ENCODE measurements at places on chromosomes 2 and 18.

DNA sequence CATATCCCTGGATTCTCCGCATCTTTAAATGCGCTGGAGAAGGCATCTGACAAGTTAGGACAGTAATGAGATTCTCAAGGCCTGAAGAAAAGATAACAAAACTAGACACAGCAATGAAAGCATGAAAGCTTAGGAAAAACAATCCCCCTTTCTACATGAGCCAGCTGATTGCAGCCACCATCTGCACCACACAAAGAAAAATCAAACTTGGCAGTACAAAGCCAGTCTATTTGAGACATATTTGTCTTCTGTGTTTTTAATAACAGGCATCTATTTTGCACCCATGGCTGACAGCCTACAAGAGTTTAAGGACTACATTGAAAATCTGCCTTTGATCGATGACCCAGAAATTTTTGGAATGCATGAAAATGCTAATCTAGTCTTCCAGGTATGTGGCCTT lies 83.6 kb downstream of the TRABD2A start:
- DNase-seq: no peak

GRCh38 chr2:174590928-174591648 lies 6.5 kb downstream of the WIPF1 start:
- DNase-seq: no peak

DNA sequence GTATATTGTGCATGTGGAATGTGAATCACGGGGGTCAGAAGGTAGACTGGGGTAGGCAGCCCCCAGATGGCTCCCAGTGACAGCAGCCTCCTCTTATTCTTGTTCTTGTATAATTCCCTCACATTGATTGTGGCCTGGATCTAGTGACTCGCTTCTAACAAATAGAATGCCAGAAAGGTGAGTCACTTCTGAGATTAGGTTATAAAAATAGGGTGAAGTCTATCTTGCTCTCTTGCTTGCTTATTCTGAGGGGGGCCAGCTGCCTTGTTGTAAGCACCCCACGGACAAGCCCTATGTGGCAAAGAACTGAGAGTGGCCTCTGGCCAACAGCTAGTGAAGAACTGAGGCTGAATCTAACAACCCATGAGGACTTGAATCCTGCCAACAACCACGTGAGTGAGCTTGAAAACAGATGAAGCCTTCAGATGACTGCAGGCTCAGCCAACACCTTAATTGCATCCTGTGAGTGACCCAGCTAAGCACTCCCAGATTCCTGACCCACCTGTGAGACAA lies 15.6 kb upstream of the RMND5A start:
- DNase-seq: no peak

DNA sequence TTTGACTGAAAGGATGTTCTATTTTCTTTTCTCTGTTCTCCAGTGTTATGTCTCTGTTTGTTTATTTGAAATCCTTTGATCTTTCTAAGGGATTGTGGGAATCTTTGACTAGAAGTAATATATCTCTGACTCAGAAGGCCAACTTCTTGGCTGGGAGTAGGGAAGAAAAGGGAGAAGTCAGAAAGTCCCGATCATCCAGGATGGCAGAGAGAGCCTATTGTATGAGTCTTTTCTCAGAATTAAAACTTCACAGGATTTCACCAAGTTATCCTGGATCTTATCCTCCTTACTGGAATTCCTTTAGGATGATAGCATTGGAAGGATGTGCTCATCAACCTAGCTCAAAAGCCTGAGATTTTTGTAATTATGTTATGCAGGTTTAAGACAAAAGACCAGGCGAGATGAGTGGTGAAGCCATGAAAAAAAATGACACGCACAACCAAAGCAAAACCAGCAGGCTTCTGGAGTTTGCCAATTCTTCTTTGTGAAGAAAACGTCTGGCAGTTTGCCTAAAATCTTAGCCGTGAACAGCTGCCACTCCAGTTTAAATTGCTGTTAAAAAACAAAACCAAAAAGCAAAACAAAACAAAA lies 383.6 kb upstream of the SMIM21 start:
- DNase-seq: no peak

- DNase-seq: no peak
These were observed 298.5 kb downstream of the INSIG2 start for GRCh38 chr2:118386641-118387302.

GRCh38 chr18:37306432-37306831 lies 259.2 kb downstream of the CELF4 start:
- DNase-seq: no peak

DNA sequence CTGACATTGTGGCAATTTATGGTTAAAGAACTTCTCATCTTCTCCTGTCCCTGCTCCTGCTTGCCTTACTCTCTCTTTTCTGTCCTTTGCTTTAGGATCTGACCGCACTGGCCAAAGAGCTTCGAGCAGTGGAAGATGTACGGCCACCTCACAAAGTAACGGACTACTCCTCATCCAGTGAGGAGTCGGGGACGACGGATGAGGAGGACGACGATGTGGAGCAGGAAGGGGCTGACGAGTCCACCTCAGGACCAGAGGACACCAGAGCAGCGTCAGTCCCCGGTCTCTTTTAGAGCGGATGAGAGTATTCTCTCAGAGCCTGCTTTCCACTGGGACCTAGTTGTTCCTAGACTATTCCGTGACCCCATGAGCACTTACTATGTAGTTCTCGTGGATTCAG lies 122.2 kb upstream of the IL1R2 start:
- DNase-seq: no peak

DNA sequence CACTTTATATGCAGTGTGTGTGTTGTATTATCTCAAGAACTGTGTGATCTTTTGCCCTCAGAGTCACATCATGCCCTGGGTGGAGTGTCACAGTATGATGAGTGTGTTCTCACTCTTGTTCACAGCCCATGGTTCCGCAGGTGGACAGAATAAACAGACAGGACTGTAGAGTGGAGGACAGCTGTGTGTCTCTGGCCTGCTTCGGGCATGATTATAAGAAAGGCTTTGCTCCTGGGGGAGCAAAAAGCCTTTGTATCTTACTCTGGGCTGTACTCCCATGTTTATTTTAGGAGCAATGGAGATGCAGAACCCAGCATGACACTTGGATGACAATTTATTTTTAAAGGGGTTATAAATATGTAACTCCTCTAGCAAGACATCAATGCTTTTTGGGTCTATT lies 371.7 kb upstream of the MEX3C start:
- DNase-seq: no peak

DNA sequence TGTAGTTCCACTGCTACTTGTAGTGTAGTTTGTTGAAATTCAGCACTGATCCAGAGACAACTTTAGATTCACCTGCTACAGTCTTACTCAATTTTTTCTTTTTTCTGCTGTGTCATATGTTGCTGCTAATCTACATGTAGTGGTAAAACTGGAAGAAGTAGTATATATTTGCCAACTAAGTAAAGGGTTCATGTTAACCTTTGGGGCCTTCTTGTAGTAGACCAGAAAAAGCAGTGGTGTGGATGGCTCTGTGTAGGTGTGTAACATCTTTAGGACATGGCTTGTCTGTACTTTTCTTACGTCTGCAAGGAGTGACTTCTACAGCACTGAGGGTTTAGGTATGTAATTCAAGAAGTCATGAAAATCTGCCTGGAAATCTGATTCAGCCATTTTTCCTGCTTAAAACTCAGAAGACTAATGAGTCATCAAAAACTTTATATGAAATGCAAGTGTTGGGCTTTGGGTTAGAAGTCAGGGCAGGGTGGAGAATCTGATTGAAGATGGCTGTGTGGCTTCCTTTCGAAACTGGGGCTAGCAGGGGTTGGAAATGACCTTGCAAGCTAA lies 8.4 kb downstream of the PTPRM start:
- DNase-seq: no peak

- DNase-seq: no peak
These were observed 308.4 kb upstream of the GCFC2 start for GRCh38 chr2:76019128-76019527.

- DNase-seq: no peak
These were observed 25.4 kb upstream of the REG3G start for GRCh38 chr2:79000008-79000576.

DNA sequence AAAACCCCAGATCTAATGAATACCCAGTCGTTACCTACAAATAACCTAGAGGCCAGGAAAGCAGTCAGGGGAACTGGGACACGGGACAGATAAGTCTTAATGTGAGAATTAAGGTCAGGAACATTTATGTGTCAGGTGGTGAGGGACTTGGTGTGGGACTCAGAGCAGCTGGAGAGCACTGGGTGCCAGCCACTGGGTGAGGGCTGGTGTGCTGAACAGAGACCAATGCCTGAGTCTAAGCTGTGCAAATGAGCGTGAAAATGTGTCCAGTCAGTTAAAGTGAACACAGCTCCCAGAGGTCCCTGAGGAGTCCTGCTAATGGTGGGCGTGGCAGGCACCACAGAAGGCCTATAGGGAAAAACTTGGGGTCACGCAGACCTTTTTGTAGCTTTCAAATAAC lies 225.9 kb downstream of the C1D start:
- no peak for DNase-seq

DNA sequence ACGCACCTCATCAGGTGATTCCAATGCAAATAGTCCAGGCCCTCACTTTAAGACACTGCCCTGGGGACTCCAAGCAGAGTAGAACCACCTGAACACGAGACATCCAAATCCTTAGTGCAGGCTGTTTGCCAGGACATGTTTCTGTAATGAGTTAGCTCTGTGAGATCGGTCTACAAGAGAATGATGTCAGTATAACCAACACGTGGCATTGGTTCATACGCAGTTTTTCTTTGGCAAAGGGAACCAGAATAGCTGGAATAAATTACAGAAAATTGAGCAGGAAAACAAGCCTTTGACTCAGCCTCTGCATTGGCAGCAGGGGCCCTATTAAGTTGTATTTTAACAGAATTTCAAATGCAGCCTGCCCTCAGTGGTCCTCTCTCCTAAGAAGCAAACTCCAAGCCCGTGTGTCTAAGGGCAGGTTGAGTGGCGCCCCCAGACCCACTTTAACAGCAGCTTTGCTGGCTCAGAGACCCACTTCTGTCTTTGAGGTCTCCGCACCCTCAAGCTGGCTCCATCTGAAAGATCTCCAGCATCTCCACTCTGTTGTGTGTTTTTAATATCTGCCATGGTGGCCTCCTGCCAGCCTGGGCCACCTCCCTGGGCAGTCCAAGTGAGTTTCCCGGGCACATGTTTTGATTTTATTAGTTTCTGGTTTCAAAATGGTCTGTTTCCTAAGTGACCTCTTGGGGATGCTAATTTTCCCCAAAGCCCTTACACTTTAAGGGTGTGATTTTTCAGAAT lies 61.3 kb downstream of the ALPK2 start:
- DNase-seq: no peak

DNA sequence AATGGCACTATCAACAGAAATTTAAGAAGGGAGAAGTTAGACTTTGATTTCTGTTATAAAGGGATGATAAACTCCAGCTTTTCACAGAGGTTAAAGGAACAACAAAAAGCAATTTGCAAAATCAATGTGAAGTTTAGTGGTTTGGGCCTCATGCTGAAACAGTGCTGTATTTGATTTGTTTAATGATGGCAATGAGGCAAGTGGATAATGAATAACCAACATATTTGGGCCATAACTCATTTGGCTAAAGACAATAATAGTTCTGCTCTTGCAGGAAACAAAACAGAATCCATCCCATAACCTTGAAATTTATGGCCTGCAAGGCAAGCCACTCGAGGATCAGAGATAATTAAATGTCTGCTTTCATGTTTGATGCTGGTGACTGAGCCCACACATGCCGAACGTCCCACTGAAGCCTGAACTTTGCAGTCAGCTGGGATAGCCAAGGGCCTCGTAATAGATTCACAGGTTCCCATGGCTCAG lies 56.5 kb downstream of the TPGS2 start:
- DNase-seq: no peak

- no peak for DNase-seq
These were observed 25.5 kb upstream of the SLC8A1 start for GRCh38 chr2:40477361-40477760.

DNA sequence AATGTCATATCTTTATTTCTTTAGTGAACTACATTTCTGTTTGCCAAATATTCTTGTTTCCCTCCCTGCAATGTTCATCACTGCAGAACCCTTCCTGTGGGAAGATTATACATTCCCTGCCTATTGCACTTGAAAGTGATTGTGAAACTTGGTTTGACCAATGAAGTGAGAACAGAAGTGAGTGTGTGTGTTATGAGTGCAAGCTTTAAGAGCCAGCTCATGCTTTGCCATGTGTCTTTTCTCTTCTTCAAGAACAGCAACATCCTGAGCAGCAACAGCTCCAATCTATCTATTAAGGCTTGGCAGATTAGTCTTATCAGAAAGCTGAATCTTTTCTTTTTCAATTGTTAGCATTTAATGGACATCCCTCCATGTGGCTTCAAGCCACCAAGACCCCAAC lies 42.0 kb upstream of the UBE2E3 start:
- DNase-seq: no peak

- DNase-seq: no peak
These were observed 194.9 kb upstream of the KYNU start for GRCh38 chr2:142682528-142682927.

DNA sequence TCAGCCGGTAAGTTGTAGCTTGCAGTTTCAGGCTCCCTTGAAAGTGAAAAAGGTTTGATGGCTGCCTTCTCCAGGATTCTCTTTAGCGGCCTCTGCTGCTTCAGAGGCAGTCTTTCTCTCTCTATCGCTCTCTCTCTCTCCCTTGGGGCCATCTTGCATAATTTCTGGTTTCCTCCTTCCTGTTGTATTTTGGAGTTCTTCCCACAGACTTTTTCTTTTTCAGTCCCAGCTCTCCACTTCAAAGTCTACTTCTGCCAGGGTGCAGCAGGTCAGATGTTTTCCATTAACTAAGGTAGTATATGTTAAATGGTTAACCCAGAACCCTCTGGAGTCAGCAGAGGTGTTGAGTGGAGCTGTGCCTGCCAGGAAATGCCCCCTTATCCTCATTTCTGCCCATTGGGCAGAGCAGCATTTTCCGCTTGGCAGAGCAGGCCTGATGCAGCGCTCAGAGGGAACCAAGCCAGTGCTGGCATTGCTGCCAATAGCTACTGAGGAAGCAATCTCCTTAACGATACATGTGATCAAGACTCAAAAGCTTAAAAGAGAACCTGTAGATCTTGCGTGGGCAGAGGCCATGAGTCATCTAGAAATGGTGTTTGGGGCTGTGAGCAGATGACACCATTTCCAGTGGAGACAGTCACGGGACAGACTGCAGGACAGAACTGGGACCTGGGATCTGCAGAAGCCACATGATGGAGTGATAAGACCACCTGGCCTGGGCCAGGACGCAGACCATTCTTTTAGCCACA lies 20.8 kb downstream of the DBI start:
- no peak for DNase-seq

GRCh38 chr2:182447863-182448262 lies 21.0 kb upstream of the PDE1A start:
- no peak for DNase-seq

- no peak for DNase-seq
These were observed 144.6 kb downstream of the SH3BP4 start for GRCh38 chr2:235096447-235096846.

DNA sequence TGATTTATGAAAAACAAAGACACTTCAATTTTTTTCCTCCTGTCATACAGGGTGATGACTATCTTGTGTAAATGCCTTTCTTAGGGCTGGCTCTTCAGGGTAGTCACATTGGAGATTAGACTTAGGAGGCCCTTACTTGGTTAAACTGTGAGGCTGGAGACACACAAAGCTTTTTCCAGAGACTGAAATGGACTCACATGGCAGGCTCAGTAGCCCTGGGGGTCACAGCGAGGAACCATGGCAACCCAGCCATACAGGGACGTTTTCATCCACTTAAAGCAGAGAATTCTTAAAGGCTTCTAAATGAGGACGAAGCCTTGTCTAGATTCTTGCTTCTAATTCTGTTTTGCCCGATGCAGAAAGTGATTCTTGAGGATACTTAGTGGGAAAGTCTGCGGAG lies 57.3 kb upstream of the ZDBF2 start:
- DNase-seq: no peak

GRCh38 chr18:52060607-52061304 lies 279.2 kb upstream of the DCC start:
- DNase-seq: no peak

- no peak for DNase-seq
These were observed 30.0 kb downstream of the ATOH8 start for GRCh38 chr2:85783796-85784195.
